ENCODE measurements at places on chromosomes 2 and 18.

DNA sequence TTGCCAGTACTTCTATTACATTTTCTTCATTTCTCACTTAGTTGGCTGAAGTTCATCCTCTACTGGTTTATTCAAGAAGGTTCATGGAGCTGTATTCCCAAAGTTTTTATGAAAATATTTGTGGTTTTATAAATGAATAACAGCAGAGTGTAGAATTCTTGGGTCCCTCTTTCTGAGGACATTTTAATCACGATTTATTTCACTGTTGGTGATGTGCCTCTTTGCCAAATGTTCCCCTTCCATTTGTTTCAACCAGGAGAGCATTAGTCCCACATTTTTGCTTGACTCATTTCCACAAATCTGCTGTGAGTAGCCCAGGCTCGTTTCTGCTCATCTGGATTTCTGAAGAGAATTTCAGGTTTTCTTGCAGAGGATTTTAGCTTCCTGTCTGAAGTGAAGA is 20.8 kb downstream of the COPS7B start:
- no peak overlapping the region for H3K4me3 ChIP-seq
- H3K4me1 ChIP-seq, result no peaks in the 10 kb centered on the region
- no peak for DNase-seq
- H3K27ac ChIP-seq, result no peak overlapping the region
- peaks cover 6% of the 10 kb centered on the region for H3K36me3 ChIP-seq

DNA sequence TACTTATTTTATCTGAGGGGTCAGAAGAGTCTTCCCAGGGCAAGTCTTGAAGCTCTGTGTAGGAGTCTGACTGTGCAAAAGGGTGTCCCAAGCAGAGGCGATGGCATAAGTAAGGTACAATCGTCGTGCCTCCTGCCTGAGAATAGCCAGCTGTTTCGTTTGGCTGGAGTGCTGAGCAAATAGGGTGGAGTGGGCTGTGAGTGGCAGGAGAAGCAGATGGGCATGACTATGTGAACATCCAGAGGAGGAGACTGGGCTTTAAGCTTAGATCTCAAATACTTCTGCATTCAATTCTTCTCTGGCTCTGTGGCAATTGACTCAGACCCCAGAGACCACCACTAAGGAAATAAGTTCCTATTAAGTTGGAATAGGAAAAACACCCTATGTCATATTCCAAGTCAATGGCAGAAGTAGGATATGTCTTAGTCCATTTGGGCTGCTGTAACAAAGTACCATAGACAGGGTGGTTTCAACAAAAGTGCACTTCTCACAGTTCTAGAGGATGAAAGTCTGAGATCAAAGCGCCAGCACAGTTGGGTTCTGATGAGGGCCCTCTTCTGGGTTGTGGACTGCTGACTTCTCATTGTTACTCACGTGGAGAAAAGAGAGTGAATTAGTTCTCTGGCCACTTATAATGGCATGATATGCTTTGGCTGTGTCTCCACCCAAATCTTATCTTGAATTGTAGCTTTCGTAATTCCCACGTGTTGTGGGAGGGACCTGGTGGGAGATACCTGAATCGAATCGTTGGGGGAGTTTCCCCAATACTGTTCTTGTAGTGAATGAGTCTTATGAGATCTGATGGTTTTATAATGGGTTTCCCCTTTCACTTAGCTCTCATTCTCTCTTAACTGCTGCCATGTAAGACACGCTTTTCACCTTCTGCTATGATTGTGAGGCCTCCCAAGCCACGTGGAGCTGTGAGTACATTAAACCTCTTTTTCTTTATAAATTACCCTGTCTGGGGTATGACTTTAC is 120.2 kb downstream of the LPIN1 start:
- no peak overlapping the region for H3K27ac ChIP-seq
- no peak for DNase-seq
- peaks cover 25% of the 10 kb centered on the region for H3K4me1 ChIP-seq
- H3K27me3 ChIP-seq, result no peaks in the 10 kb centered on the region
- no peak overlapping the region for H3K4me3 ChIP-seq
- H3K36me3 ChIP-seq, result no peaks in the 10 kb centered on the region

DNA sequence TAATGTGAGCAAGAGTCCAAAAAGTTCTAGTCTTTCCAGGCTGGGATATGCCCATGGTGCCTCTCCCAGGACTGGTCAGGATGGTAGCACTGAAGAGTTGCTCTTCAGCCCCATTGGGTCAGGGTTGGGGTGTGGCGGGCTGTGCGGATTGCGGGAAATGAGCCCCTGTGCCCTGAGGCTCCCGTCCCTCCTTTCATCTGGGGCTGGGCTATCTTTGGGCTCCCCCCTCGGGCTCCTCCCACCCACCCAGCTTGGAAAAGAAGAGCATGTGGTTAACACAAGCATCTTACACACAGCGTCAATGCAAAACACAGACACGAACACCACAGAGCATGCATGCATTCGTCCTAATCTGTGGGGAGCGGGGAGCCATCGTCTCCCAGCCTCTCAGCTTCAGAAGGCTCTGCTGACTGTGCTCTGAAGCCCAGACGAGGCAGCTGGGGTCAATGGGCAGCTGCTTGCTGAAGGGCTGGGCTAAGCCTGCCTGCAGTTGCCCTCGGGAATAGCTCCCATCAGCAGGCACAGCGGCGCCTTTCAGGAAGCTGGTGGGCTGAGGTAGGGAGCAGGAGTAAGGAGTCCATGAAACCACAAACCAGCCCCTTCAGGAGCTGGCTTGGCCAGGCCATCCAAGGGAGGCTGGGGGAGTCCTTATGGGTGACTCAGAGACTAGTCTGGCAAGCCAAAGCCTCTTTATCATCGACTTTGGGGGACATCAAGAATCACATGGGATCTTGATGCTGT is 112.9 kb downstream of the CLIP4 start:
- no peak overlapping the region for H3K27ac ChIP-seq
- DNase-seq, result no peak
- H3K36me3 ChIP-seq, result no peaks in the 10 kb centered on the region
- H3K4me3 ChIP-seq, result no peak overlapping the region
- peaks cover 12% of the 10 kb centered on the region for H3K4me1 ChIP-seq

DNA sequence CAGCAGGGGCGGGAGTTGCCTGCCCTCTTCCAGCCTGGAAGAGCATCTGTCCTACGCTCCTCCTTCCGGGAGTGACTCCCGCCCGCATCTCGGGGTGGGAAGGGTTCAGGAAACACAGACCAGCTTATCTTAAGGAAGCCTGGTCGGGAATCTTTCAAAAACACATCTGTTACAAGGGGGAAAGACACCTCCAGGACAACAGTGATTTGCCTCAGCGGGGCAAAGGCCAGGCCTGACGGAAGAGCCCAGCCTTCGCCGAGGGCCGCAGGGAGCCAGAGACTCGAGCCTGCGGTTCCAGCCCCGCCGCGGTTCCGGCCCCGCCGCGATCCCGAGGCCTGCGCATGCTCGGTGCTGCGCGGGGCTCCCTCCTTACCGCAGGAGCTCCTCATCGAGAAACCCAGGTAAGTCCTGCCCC is 38.1 kb upstream of the TGIF1 start:
- H3K4me1 ChIP-seq, result peaks cover 11% of the 10 kb centered on the region
- no peak for DNase-seq
- H3K36me3 ChIP-seq, result no peaks in the 10 kb centered on the region

- no peak overlapping the region for H3K4me3 ChIP-seq
- no peaks in the 10 kb centered on the region for H3K36me3 ChIP-seq
- H3K4me1 ChIP-seq, result no peaks in the 10 kb centered on the region
Measured at GRCh38 chr2:161580021-161580420, 44.2 kb upstream of the SLC4A10 start.

GRCh38 chr18:58105206-58105887 is 61.3 kb downstream of the NEDD4L start:
- H3K36me3 ChIP-seq, result no peaks in the 10 kb centered on the region
- no peak for DNase-seq
- no peak overlapping the region for H3K4me3 ChIP-seq
- no peaks in the 10 kb centered on the region for H3K27me3 ChIP-seq

DNA sequence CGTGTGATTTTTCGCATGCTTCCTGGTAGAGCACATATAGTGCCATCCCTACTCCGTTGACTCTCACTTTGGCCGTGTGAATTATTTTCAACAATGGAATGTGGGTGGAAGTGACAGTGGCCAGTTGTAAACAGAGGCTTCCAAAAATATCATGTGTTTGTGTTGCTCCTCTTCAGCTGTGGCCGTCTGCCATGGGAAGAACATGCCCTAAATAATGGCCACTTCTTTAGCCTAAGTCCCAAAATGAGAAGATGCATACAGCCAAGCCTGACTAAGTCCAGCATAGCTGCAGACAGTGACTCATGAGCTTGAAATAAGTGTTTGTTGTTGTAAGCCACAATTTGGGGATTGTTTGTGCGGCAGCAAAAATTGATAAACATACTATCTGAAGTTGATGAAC is 8.9 kb upstream of the GALNT1 start:
- peaks cover 4% of the 10 kb centered on the region for H3K36me3 ChIP-seq
- H3K27me3 ChIP-seq, result no peaks in the 10 kb centered on the region
- H3K4me1 ChIP-seq, result no peaks in the 10 kb centered on the region
- DNase-seq, result no peak

- no peak for DNase-seq
- H3K4me1 ChIP-seq, result no peaks in the 10 kb centered on the region
- peaks cover 7% of the 10 kb centered on the region for H3K27me3 ChIP-seq
Measured at GRCh38 chr2:176392744-176393414, 123.6 kb downstream of the MTX2 start.

- H3K27ac ChIP-seq, result no peak overlapping the region
- H3K4me3 ChIP-seq, result no peak overlapping the region
- peaks cover 21% of the 10 kb centered on the region for H3K4me1 ChIP-seq
- H3K36me3 ChIP-seq, result no peaks in the 10 kb centered on the region
Measured at GRCh38 chr2:56084111-56084901, 99.5 kb upstream of the CCDC85A start.

DNA sequence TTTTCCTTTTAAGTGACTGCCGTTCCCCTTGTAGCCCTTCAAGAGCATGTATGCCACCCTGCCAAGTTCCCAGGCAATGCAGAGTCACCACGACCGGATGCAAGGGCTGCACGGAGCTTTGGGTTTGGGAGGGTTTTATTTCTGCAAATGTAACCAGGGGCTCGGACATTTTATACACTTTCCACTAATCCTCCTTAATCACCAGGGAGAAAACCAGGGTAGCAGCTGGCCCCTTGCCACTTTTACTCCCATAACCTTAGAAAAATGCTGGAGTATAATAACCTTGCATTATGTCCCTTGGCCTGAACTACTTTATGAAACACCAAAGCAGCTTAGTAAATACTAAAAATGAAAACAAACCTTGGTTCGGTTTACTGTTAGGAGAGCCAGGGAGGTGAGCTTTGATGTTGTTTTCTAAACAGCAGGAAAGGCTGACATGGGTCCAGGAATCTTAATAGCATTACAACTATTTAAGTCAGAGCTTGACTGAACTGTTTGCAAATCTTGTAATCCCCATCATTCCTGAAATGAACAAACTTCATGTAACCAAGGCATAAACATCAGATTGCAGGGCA is 152.8 kb upstream of the RIOK3 start:
- no peaks in the 10 kb centered on the region for H3K27me3 ChIP-seq
- no peak overlapping the region for H3K4me3 ChIP-seq
- no peak overlapping the region for H3K27ac ChIP-seq
- no peaks in the 10 kb centered on the region for H3K36me3 ChIP-seq
- H3K4me1 ChIP-seq, result no peaks in the 10 kb centered on the region

DNA sequence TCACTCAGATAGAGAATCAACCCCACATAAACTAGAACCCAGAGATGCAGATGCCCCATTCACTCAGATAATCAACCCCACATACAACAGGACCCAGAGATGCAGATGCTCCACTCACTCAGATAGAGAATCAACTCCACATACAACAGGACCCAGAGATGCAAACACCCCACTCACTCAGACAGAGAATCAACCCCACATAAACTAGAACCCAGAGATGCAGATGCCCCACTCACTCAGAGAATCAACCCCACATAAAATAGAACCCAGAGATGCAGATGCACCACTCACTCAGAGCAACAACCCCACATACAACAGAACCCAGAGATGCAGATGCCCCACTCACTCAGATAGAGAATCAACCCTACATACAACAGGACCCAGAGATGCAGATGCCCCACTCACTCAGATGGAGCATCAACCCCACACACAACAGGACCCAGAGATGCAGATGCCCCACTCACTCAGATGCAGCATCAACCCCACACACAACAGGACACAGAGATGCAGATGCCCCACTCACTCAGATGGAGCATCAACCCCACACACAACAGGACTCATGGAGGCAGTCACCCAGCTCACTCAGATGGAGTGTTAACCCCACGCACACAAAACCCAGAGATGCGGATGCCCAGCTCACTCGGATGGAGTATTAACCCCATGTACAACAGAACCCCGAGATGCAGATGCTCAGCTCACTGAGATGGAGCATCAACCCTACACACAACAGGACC is 11.7 kb downstream of the TMEM18 start:
- no peak for DNase-seq
- H3K4me3 ChIP-seq, result no peak overlapping the region
- no peak overlapping the region for H3K27ac ChIP-seq
- peaks cover 5% of the 10 kb centered on the region for H3K27me3 ChIP-seq

GRCh38 chr18:9417073-9417851 is 58.1 kb upstream of the RALBP1 start:
- no peaks in the 10 kb centered on the region for H3K27me3 ChIP-seq
- DNase-seq, result no peak
- no peaks in the 10 kb centered on the region for H3K36me3 ChIP-seq
- peak overlapping the region; percentile 70 for H3K27ac ChIP-seq

GRCh38 chr2:219142329-219142728 is 18.3 kb downstream of the NHEJ1 start:
- peaks cover 5% of the 10 kb centered on the region for H3K36me3 ChIP-seq
- no peaks in the 10 kb centered on the region for H3K27me3 ChIP-seq
- H3K4me3 ChIP-seq, result no peak overlapping the region
- H3K27ac ChIP-seq, result no peak overlapping the region
- no peaks in the 10 kb centered on the region for H3K4me1 ChIP-seq
- DNase-seq, result no peak

- H3K27ac ChIP-seq, result no peak overlapping the region
- DNase-seq, result no peak
- H3K4me1 ChIP-seq, result peaks cover 53% of the 10 kb centered on the region
- H3K4me3 ChIP-seq, result no peak overlapping the region
- peaks cover 3% of the 10 kb centered on the region for H3K36me3 ChIP-seq
Measured at GRCh38 chr2:191263050-191263449, 17.8 kb downstream of the MYO1B start.

DNA sequence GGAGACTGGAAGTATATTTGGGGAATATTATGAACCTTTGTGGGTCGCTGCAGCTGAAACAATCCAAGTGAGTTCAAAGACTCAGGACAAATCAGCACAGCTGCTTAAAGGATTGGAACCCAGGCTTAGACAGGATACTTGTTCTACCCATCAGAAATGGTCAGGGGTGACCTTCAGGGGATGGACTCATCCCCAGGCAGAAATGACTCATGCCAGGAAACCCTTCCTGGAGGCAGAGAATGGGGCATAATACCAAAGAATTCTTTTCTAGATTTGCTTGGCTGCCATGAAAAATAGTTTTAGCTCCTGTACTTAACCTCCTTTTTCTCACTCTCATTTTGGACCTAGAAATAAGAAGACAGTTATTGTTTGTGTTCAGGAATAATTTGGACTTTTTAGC is 425.5 kb downstream of the TSN start:
- no peaks in the 10 kb centered on the region for H3K36me3 ChIP-seq
- no peak overlapping the region for H3K27ac ChIP-seq
- no peak overlapping the region for H3K4me3 ChIP-seq
- peaks cover 9% of the 10 kb centered on the region for H3K4me1 ChIP-seq
- no peaks in the 10 kb centered on the region for H3K27me3 ChIP-seq
- DNase-seq, result no peak

GRCh38 chr18:70420146-70420898 is 131.5 kb downstream of the SOCS6 start:
- DNase-seq, result no peak
- no peak overlapping the region for H3K27ac ChIP-seq
- H3K4me3 ChIP-seq, result no peak overlapping the region
- no peaks in the 10 kb centered on the region for H3K27me3 ChIP-seq

GRCh38 chr2:235405612-235406361 is 88.1 kb upstream of the AGAP1 start:
- no peak overlapping the region for H3K4me3 ChIP-seq
- no peaks in the 10 kb centered on the region for H3K27me3 ChIP-seq
- H3K4me1 ChIP-seq, result peaks cover 19% of the 10 kb centered on the region
- H3K36me3 ChIP-seq, result peaks cover 4% of the 10 kb centered on the region
- no peak for DNase-seq

All from neural crest cell (in vitro differentiated cells).